H9 (cell line): ENCODE measurements at places on chromosomes 7 and 10.

DNA sequence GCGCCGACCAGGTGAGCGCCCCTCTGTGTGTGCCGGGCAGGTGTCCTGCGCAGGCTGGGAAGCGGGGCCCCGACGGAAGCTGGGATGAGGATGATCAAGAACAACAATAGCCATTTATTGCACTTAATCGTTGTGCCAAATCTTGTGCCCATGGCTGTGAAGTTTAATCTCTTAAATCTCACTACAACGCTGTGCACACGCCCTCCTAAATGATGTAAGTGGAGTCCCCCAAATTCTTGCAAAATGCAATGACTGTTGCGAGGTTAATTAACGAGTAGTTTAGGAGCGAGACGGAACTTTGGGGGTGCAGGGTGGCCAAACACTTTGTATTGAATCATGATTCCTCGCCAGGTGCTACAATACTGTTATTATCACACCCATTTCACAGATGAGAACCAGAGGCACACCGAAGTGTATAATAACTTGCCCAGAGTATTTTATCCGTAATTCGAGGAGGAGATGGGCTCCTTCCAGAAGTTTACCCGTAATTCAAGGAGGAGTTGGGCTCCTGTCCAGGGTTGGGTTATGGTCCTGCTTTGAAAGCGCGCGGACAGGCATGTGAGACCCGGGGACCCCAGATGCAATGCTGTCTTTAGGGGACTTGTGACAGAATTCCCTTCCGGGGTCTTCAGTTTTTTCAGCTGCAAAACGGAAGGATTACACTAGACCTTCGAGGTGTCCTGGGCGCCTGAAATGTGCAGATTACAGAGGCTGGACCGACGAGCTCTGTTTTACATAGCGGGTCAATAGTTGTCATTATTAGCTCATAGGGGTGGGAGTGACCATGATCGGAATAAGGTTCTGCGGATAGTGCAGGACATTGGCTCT lies 1.0 kb downstream of the FFAR4 start:
- DNase-seq = no peak

DNA sequence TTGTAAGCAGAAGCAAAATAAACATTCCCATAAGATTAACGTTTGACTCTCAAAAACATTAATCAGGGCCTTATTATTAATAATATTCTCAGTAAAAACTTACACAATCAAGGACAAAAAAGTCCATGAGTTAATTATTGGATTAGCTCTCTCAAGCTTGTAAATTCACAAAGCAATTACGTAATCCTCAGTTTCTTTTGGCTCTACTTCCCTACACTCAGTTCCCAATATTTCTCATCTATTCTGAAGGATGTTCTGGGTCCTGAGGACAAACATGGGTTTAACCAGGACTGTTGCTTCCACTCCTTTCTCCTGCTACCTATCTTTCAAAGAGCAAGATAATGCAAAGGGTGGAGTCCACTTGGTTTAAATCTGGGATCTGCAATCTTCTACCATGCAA lies 15.1 kb downstream of the FBXL13 start:
- no peak for DNase-seq

DNA sequence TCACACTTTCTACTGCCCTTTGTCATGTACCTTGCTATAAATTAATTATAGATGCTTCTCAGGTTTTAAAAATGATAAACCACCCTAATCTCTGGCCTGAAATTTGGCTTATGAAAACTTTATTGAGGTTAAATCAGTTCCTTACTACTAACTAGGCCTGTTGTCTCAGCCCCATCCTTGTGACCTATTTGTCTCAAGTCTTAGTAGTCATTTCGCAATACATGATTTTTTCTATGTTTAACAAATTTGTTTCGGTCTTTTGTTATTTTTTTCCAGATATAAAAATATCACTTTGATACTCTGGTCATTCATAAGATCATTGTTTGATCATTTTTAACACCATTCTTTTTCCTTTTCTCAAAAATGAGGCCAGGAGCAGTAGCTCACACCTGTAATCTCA lies 411.6 kb downstream of the GFRA1 start:
- no peak for DNase-seq

DNA sequence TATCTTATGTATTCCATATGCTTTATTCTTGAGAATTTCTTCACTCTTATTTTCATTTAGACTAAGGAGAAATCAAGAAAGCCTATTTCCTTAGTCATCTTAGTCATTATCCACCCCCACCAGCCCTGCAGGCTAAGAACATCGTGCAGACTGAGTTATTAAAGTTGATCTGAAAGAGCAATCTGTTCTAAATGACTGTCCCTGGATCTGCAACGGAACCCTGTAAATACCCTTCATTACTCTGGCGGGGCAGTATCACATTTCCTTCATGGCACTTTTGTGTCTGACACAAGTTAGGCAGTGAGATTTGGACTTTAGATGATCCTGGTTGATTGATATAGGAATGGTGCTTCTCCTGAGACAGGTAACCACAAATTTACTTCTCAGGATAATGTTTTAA lies 3.5 kb upstream of the MYPN start:
- DNase-seq = no peak
